SHP77 treated with DMSO at 0.1 percent for 48 hours (cell line): ENCODE measurements at places on chromosomes 11 and 22.

- no peak for DNase-seq
Observed at GRCh38 chr11:1307998-1308742, 1.3 kb downstream of the TOLLIP start.

- no peak for DNase-seq
Observed at GRCh38 chr11:8800520-8801110, 110.4 kb upstream of the AKIP1 start.

GRCh38 chr11:103940551-103940950 is 95.9 kb upstream of the DDI1 start:
- no peak for DNase-seq

- DNase-seq: no peak
Observed at GRCh38 chr11:21072558-21072957, 403.2 kb downstream of the NELL1 start.

- DNase-seq: no peak
Observed at GRCh38 chr22:49396817-49397216, 430.9 kb downstream of the BRD1 start.

- no peak for DNase-seq
Observed at GRCh38 chr11:72391638-72392423, 42.5 kb downstream of the CLPB start.

DNA sequence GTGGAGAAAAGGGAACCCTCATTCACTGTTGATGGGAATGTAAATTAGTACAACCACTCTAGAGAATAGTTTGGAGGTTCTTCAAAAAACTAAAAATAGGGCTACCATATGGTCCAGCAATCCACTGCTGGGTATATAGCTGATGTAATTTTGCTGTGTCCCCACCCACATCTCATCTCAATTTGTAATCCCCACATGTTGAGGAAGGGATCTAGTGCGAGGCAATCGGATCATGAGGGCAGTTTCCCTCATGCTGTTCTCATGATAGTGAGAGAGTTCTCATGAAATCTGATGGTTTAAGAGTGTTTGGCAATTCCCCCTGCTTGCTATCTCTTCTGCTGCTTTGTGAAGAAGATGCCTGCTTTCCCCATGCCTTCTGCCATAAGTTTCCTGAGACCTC is 17.1 kb upstream of the OR52M1 start:
- no peak for DNase-seq

DNA sequence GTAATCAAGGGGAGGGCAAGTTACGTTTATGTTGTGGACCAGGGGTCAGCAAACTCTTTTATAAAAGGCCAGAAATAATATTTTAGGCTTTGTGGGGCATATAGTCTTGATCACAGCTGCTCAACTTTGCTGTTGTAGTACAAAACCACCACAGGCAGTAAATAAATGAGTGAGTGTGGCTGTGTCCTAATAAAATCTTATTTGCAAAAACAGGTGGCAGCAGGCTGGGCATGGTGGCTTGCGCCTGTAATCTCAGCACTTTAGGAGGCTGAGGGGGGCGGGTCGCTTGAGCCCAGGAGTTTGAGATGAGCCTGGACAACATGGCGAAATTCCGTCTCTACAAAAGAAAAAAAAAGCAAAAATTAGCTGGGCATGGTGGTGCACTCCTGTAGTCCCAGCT is 57.9 kb upstream of the NUP160 start:
- no peak for DNase-seq

DNA sequence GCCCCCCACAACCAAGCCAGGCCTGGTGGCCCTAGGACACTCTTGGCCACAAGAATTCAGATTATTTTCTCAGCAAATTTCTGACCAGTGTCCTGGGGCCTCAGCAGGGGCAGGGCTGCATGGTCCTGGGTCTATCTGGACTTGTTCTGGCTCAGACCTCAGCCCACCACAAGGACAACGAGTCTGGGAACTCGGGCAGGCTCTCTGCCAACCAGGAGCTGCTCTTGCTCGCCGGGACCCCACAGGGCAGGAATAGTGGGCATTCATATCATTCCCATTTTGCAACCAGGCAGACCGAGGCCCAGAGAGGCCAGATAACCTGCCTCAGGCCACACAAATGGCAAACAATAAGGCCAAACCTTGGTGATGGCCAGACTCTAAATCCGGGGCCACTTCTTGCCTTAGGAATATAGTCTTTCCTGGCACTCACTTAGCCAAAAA is 75.4 kb upstream of the WNT7B start:
- DNase-seq: no peak

DNA sequence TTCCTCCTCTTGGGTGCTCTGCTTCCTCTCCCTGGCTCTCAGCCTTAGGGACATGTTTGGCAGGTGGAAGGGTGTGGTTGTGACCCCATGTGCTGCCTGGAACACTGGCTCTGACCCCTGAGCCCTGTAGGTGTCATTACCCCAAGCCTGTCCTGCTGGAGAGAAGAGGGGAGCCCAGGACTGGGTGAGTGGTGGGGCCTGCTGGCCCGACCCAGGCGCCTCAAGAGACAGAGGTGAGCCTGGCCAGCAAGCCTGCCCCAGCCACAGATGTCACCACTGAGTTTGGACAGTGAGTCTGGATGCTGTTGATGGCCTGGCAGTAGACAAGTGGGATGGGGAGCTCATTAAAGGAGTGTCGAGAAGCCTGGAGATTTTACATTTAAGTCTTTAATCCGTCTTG is 1112.2 kb downstream of the BRD1 start:
- DNase-seq: no peak

DNA sequence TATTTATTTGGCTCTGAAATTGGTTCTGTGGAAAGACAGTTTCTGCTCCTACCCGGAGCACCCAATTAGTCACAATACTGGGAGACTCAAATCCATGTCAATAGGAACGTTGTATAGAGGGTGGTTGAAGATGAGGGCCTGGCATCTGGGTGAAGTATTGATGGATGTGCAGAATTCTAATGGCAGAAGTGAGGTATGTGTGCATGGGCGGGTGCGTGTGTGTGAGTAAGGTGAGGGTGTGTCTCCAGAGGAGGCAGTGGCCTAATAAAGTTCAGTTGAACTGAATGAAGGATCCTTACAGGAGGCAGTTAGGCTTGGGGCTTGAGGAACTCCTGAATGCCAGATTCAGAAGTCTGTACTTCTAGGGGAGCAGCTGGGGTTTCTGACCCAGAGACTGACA is 71.8 kb upstream of the B3GAT1 start:
- no peak for DNase-seq

- DNase-seq: no peak
Observed at GRCh38 chr11:44014968-44015623, 32.7 kb upstream of the ACCSL start.

DNA sequence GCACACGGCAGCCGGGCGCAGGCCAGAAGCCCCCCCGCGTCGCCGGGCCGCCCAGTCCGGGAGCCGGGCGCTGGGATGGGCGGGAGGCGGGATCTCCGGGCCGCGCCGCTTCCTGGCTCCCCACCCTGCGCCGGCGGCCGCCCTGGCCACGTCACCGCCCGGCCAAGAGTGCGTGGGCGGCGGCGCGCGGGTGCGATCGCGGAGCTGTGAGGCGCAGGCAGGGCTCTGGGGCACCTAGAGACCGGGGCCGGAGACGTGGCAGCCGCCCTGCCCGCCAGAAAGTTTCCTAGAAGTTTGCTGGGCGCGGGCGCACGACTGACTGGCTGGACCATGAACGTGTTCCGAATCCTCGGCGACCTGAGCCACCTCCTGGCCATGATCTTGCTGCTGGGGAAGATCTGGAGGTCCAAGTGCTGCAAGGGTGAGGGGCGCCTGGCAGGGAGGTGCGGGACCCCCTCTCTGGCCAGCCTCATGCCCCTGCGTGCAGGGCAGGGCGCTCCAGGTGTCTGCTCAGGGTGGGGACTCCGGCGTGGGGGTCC is at the start of gene KDELR3:
Gene KDELR3, plus strand, starts transcription at position 193 of the 539 bp plus-strand sequence. Its CDS starts 138 bp downstream, at position 331.
- DNase-seq: no peak

DNA sequence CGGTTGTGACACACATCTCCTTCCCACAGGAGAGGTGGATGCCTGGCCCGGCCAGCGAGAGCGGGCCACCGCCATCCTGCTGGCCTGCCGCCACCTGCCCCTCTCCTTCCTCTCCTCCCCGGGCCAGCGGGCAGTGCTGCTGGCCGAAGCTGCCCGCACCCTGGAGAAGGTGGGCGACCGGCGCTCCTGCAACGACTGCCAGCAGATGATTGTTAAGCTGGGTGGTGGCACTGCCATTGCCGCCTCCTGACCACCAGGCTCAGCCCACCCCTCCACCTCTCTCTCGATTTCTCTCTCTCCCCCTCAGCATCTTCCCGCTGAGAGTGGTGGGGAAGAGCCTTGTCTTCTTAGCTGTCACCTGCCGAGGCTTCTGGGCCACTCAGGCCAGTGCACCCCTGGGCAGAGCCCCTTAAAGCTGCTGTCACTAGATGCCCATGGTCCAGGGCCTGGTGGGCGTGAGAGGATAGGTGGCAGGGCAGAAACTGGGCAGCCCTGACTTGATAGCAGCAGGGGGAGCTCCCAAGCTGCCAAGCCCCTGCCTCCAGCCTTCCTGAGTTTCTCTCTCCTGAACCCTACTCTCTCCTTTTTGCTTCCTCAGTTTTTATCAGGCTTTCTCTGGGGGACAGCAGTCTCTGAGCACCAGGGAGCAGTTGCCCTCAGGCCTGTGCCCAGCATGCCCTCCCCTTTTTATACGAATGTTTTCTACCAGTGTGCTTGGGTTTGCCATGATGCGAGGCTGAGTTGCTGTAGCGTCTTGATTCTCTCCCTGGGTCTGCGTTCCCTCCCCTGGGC is 9.3 kb downstream of the SHISA8 start:
- no peak for DNase-seq

DNA sequence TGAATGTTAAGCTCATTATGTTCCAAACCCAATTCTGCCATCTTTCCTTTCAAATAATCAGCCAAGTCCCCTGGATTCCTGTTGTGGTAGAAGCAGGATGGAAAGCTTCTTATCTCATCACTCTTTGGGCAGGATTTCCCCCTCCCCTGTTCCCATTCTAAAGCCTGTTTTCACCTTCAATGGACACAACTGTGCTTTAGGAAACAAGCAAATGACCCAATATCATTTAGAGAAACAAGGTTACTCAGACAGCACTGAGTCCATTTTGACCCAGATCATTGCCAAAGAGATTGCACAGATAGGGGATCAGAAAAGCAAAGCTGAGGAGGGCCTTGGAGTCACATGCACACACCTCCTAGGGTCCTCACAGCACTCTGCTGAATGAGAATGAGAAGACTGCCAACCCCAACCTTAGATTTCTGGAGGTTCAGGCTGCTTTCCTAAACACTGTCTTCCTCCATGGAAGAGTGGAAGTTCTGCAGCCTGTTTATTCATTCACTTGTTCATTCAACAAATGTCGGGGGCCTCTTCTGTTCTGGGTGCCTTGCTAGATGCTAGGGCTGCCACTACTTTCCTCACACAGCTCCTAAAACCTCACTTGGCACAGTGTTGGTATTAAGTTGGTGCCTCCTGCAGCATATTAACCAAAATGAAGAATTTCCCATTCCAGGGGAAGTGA is 95.3 kb downstream of the ME3 start:
- no peak for DNase-seq
